Hematopoietic multipotent progenitor cell treated with erythropoietin and hydrocortisone succinate and interleukin-3 and kit ligand, for 8 days (in vitro differentiated cells): ENCODE measurements at places on chromosomes 3 and 15.
A peak's percentile ranks its signal among the peaks of the same experiment; 100 is the strongest.

GRCh38 chr3:82392203-82392775 lies 630.8 kb upstream of the GBE1 start:
- DNase-seq, result no peak

DNA sequence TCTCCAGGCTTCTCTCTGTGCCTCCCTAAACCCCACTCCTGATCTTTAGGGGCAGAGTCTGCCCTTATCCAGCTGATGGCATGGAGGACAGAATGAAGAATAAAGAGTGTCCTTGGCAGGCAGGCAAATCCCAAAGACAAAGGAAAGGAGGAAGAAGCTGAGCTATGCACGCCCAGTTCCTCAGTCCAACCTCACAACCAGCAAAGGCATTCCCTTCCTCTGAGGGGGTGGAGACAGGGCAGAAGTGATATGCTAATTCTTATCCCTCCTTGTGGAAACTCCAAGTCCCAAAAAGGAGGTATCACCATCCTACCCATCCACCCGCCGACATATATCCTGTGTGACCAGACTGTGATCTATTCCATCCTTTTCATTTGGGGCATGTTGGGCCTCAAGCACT lies 10.5 kb upstream of the CCDC54 start:
- DNase-seq, result no peak

- DNase-seq, result no peak
These were observed 42.3 kb downstream of the KCNH8 start for GRCh38 chr3:19190602-19191001.

GRCh38 chr3:47121409-47121808 lies 42.5 kb downstream of the SETD2 start:
- no peak for DNase-seq

DNA sequence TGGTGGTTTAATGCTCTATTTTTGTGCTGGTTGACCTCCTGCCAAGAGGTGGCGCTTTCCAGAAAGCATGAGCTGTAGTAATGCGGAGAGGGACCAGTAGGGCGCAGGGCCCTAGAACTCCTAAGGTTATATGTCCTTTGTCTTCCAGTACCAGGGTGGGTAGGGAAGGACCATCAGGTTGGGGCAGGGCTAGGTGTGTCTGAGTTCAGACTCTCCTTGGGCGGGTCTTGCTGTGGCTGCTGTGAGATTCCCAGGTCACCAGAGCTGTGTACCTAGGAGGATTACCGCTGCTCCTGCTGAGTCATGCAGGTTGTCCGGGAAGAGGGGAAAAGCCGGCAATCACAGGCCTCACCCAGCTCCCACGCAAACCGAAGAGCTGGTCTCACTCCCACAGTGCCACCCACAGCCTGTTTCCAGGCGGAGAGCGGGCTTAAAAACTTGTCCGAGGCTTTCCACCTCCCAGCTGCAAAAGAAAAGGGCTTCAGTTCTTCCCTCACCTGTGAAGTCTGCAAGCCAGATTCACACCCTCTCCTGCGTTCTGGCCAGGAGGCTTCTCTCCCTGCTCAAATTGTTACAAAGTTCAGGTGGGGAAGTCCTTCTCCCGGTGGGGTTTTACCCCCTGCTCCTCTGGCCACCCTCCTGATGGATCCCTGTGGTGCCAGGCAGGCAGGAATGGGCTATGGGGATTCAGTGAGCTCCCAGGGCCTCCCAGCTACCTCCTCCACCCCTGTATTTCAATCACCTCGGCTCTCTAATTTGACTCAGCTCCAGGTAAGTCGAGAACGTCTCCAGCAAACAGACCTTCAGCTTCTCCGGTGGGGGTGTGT lies 37.7 kb upstream of the BCHE start:
- DNase-seq, result no peak

DNA sequence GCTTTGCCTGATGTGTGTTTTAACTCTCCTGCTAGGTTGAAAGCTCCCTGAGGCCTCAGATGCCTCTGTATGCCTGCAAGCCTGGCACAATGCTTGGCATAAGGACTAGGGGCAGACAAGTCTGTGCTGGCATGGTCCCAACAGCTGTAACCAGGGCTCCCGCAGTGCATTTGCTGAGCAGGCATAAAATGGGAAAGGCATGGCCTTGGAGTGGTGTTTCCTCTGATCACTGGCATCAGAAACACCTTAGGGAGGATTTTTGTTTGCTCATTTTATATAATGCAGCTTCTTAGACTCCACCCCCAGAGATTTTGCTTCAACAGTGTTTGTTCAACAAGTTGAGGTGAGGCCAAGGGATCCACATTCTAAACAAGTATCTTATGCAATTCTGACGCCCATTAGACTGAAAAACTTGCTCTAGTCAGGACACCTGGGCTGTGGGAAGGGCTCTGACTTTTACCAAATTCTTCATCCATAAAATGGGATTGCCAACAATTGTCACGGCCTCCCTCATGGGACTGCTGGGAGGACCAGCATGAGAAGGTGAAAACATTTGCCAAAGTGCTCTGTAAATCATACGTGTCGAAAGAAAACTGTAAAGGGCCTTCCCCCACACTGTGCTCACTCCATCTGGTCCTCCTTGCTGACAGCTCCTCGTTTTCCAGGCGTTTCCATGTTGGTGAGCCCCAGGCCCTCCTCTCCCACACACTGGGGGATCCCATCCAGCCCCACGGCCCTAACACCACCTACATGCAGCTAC lies 43.1 kb downstream of the STARD5 start:
- no peak for DNase-seq

DNA sequence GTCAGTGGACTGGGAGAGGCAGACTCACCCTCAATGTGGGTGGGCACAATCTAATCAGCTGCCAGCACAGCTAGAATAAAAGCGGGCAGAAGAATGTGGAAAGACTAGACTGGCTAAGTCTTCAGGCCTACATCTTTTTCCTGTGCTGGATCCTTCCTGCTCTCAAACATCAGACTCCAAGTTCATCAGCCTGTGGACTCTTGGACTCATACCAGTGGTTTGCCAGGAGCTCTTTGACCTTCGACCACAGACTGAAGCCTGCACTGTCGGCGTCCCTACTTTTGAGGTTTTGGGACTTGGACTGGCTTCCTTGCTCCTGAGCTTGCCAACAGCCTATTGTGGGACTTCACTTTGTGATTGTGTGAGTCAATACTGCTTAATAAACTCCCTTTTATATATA lies 68.0 kb downstream of the CNTN3 start:
- DNase-seq, result no peak

DNA sequence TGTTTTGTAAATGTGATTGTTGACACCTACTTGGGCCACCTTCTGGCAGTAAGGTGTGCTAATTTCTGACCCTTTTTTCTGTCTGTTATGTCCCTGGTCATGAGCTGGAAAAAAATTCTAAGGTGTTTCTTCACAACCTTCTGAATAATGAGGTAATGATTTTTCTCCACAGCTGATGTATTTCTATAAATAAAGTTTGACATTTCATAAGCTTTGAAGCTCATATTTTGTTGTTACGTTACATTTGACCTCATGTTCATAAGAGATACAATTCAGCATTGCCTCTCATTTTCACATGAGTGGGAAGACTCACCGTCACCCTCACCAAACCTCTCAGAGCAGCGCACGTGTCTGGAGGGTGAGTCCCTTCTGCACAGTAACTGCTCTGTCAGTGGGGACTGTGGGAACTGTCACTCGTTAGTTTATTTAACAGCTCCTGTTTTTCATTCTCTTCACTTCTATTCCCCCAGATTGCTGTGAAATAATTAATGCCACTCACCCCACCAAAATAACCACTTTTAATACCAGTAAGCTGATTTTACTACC lies 140.9 kb downstream of the PLCL2 start:
- no peak for DNase-seq

DNA sequence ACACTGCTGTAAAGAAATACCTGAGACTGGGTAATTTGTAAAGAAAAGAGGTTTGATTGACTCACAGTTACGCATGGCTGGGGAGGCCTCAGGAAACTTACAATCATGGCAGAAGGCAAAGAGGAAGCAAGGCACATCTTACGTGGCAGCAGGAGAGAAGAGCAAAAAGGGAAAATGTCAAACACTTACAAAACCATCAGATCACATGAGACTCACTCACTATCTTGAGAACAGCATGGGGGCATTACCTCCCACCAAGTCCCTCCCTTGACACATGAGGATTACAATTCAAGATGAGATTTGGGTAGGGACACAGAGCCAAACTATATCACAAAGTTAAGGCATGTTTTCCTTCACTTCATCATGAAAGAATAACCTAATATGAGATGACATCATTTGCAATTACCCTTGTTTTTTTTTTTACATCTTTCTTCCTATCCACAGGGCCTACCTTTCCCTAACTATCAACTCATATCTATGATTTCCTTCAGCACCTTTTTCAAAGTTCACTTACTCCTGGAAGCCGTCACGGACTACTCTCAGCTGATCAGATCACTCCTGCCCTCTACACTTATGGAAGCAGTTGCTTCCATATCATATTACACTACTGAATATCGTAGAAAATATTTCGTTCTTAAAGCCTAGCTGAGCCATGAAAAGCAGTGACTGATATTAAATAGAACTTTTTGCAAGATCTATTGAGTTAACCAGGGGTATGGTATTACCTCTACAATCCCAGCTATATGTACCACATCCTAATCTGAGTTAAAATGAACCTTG lies 25.5 kb upstream of the ATP8B4 start:
- no peak for DNase-seq

DNA sequence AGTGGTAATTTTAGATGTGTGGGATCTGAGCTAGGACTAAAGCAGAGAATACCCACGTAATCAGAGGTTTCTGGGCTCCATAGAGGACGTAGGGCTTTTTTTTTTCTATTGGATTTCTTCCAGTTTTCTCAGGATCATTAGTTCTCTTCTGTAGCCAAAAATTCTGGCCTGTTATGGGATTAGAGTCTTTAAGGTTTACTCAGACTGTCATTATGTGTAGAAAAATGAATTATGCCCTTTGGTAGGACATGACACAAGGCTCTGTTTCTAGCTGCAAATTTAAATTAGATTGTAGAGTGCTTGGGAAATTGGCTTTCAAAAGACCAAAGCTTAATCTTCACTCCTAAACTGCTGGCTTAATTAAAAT lies 1.9 kb downstream of the SETD5 start:
- no peak for DNase-seq

- DNase-seq, result no peak
These were observed 575.8 kb downstream of the FHIT start for GRCh38 chr3:60675424-60675823.

DNA sequence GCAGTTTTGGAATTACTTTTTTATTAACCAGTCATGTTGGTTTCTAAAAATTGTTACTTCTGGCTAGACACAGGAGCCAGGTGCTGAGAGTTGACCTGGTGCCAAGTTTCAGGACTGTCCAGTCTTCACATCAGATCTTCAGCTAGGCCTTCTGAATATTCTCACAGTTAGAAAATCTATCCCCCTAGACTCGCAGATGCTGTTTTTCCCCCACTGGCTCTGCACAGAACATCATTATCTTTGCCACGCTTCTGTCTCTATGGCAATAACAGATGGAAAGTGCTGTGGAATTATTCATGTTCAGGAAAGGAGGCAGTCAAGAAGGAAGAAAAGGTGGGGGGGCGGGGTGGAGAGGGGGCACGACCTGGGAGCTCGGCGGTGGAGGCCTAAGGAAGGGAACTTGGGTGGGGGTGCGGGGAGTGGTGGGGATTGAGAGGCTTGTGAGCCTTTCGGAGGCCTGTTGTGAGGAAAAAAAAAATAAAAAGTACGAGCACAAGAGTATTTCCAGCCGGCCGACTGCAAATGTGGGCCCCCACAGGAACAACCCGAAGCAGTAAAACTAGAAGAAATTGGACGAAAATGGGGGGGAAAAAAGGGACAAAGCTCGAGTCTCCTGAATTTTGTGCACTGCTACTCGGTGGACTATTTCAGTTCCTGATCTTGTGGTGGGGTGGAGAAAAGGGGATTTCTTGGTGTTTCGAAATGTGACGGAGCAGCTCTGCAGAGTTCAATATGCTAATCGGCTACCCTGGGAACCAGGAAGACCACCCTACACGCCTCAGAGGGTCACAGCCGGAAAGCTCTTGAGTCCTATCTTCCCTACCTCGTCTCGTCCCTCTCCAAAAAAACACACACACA lies 1.5 kb upstream of the SKIL start:
- peak; percentile 53 for DNase-seq

GRCh38 chr15:52496776-52497470 lies 31.8 kb downstream of the MYO5A start:
- DNase-seq, result no peak

DNA sequence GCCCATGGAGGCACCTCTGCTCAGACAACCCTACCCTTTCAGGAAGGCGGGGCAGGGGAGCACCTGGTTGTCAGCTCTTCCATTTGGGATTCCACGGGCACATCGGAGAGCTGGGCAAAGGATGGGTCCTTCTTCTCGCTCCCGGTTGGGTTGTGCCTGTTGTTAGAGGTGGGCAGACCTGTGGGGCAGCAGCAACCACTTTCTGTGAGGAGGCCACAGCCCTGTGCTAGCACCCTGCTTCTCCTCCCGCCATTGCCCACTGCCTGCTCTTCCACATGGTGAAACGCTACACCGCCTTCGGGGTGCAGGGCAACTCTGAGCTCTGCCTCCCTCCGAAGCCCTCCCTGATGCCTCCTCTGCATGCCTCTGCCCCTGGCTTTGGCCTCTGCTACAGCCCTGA lies 7.0 kb upstream of the HHATL start:
- no peak for DNase-seq

GRCh38 chr3:145411605-145412004 lies 749.4 kb downstream of the PLOD2 start:
- DNase-seq, result no peak

DNA sequence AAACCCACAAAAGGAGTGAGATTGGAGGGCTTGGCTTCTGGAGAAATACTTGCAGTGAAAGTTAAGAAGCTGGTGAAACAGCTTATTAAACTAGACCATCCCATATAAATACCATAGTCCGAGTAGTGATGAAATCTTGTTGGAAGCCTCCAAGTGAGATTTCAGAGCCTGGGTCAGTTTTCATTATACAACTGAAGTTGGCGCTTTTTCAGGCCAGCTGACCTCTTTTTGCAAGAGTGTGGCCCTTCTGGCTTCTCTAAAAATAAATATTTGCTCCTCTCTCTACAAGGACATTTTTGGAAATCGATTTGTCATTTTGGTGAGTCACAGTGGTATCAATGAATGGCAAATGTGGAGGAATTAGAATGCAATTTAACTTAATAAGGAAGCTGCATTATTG lies 51.2 kb upstream of the THRB start:
- no peak for DNase-seq

DNA sequence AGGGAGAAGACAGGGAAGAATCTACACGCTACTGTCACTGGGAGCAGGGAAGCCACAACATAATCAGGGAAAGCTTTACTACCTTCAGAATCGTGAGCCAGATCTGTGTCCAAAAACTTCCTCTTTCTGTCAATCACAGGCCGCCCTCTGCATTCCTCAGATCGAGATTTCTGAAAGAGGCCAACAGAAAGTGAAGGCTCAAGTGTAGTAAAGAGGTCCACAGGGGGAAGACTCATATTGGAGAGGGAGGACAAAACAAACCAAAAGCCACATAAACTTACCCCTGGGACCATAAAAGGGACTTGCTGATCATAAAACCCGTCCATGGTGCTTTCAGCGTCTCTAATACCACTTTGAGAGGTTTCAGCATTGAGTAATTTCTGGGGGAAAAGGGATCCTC lies 3.3 kb downstream of the ETV5 start:
- no peak for DNase-seq

DNA sequence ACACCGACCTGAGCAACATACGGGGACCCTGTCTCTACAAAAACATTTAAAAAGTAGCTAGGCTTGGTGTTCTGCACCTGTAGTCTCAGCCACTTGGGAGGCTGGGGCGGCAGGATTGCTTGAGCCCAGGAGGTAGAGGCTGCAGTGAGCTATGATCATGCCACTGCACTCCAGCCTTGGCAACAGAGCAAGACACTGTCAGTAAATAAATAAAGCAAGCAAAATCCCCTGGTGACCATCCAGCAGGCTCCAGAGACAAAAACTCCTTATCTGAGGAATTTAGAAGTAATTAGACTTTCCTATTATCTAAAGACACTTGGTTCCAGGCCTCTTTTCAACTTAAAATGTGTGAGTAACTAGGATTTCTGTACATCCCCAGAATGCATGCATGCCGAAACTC lies 29.5 kb upstream of the ZNF774 start:
- no peak for DNase-seq
